ENCODE measurements at places on chromosomes 16 and 17. TPM values are rescaled to one million over a fixed set of nuclear protein-coding genes. Genes with fewer than 3 reads are reported as not detected.

DNA sequence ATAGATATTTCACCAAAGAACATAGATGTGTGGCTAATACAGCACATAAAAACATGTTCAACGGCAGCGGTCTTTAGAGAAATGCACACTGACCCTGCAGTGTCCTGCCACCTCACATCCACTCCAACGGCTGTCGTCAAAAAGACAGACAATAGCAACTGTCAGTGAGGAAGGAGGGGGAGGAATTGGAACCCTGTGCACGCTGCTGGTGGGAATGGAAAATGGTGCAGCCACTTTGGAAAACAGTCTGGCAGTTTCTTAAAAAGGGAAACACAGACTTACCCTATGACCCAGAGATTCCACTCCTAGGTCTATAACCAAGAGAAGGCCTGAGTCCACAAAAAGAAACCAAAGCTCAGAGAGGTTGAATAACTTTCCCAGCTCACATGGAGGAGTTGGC lies 7.7 kb downstream of the CEP295NL start:
- no peak for DNase-seq

DNA sequence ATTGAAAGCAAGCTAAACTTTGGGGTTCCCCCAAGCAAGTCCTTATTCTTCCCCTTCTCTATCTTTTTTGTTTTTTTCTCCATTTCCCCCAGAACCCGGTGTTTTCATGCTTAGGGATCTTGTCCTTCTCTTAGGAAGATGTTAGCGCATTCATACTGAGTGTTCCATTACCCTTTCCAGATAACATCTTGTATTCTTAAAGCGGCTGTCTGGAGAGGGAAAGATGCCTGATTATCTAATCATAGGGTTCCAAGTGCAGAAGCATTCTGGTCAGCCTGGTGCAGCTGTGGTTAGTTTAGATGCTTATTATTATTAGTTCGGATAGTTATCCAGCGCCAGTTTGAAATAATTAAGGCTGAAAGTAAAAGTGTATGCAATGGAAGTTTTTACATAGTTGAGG lies 2.0 kb downstream of the TOM1L1 start:
- DNase-seq = no peak

- DNase-seq = no peak
These were observed 291.1 kb upstream of the IRX3 start for GRCh38 chr16:54577651-54578128.

DNA sequence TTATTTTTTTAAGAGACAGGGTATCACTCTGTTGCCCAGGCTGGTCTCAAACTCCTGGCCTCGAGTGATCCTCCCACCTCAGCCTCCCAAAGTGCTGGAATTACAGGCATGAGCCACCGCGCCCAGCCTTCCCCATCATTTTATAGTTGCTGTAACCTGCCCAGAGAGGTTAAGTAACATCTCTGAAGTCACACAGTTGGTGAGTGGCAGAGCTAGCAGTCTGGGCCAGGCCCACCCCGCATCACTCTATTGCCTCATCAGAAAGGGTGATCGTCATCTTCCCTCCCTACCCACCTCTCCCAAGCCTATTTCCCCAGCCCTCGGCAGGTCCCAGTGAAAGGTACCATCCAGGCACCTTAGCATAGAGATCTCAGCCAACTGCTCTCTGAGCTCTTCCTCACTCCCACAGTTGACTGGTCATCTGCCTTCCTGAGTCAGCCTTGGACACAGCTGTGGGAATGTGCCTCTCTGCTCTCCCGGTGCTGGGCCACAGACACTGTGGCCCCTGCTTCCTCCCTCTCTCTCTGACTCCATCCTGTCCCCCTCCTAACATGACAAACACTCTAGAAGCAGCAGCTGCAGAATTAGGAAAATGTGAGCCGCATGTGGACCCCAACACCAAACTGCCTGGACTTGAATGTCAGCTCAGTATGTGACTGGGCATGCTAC lies 57.1 kb downstream of the SCNN1B start:
- no peak for DNase-seq

Gene CCT6B
- polyA plus RNA-seq = 4.7 TPM

Gene IL32
- polyA plus RNA-seq = 32.2 TPM

Gene SULT1A2
- 1.5 TPM for polyA plus RNA-seq

Gene CRYBA1
- 0.10 TPM for polyA plus RNA-seq

Data from right renal pelvis (tissue), 4 donors.